ENCODE measurements at places on chromosomes 6 and 20. TPM values are rescaled to one million over a fixed set of nuclear protein-coding genes. Genes with fewer than 3 reads are reported as not detected.

Gene MACROD2
- not detected for total RNA-seq

Gene XKR7
- not detected for total RNA-seq

Gene C20orf204
- not detected for total RNA-seq

Gene ANGPT4
- under 0.01 TPM for total RNA-seq

Gene DEFB124
- total RNA-seq = not detected

Gene HLA-DRA
- not detected for total RNA-seq

Gene HUS1B
- 0.17 TPM for total RNA-seq

Gene C20orf202
- not detected for total RNA-seq

Gene SLC12A5
- total RNA-seq = not detected

Gene CDH4
- 10.8 TPM for total RNA-seq

Measured in bronchus fibroblast of lung (primary cell).